CD4-positive, alpha-beta T cell treated with Interleukin-17A for 1 hour (primary cell): ENCODE measurements at places on chromosomes 12 and 14.
A peak's percentile ranks its signal among the peaks of the same experiment; 100 is the strongest.

DNA sequence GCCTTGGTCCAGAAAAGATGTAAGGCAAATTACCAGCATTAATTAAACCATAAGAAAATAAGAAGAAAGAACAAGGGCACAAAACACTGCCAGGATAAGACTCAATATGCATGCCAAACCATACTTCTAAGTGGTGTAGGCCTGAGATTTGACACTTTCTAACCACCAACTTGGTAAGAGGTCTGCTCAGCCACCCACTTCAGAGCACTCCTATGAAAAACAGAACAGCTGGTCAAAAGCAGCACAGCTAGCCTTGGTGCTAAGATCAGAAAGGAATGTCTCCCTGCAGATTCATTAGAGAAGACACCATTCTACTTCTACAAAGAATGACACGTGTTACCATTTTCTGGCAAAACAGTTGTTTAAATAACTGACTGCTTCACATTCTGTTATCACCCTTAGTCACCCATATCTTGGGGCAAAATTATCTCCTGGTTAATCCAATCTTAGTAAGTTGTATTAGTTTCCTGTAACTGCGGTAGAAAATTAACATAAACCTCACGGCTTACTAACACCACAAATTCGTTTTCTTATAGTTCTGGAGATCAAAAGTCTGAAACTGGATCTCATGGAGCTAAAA, 13.2 kb downstream of the RPS6KA5 start:
- peak; percentile 28 for DNase-seq

DNA sequence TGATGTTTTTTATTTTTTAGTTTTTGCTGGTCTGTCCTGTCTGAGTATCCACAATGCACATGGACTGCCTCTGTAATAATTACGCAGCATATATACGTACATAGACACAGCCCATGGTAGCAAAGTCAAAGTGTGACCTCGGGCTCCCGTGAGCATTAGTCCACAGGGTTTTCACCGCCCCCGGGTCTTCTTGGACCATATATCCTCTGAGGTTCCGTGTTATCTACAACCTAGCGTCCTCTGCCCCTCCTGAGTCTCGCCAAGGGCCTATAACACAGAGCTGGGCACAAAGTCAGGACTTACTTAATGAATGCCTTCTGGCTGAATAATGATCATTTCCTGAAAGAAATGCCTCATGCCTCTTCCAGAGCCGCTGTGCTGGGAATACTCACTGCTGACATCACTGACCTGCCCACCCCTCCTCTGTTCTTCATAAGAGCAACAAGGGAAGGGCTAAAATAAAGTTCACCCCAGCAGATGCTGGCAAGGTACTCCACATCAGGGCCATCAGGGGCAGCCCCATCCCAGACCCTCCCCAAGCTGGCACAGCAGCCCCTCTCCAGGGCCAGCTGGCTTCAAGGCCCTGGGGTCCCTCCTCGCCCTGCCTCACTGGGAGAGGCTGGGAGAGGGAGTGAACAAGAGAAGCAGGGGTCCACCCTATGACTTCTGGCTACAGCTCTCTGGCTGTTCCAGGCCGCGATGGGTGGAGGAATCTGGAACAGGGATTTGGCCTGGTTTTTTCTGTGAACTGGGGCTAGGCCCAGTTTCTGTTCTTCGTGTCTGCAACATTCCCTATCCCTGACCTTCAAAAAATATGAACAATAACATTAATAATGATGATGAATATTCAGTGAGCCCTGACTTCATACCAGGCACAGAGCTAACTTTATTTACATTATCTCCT, 7.9 kb downstream of the HDAC7 start:
- DNase-seq, result no peak

GRCh38 chr12:123021688-123022604, 41.5 kb downstream of the ARL6IP4 start:
- DNase-seq, result no peak

DNA sequence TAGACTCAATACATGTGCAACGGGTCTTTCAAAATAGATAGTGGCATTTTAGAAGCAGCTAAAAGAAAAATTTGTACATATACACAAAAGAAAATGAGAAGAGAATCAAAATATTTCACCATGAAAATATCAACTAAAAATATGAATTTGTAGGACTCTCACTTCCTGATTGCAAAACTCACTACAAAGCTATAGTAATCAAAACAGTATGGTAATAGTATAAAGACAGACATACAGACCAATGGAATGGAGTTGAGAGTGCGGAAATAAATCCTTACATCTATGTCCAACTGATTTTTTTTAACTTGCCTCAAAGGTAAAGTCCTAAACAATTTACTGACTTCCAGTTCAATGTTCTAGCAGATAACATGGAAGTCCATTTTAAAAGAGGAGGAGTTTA, 13.1 kb downstream of the C2CD5 start:
- no peak for DNase-seq

DNA sequence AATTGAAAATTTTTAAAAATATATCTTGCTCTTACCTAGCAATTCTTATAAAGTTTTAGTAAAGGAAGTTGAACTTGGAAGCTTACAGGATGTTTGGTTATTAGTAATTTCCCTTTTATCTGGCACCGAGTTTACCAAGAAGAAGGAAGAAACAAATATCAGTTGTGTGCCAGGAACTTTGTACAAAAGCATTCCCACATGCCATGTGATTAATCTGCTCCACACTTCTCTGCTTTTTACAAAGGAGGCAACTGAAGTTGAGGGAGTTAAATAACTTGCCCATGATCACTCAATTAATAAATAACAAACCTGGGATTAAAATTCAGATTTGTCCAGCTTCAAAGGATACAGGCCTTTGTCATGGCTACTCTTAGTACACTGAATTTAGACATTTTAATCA, 122.5 kb upstream of the BCAT1 start:
- DNase-seq, result no peak

- peak; percentile 53 for DNase-seq
Measured at GRCh38 chr14:30656190-30656632, 34.1 kb downstream of the SCFD1 start.

GRCh38 chr14:103828315-103828967, 18.9 kb downstream of the PPP1R13B start:
- no peak for DNase-seq

DNA sequence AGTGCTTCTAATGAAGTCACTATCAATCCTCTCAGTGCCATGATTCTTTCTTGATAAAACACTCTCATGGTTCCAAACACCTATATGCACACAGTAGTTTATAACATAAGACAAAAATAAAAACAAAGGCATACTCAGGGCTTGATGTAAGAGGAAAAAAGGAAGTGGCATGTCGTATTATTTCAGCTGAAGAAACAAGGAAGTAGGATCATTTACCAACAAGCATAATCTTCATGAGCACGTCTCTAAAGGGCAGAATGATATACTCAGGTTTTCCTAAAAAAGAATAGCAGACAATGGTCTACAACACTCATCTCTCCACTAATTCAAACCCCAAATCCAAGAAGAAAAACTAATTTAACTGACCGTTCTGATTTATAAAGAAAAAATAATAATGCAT, 33.9 kb downstream of the NUMB start:
- DNase-seq, result no peak

GRCh38 chr12:92745856-92746550, 43.2 kb downstream of the PLEKHG7 start:
- DNase-seq, result no peak

- DNase-seq, result no peak
Measured at GRCh38 chr14:40347675-40348074, 915.4 kb upstream of the FBXO33 start.

GRCh38 chr14:94145902-94146527, 16.6 kb upstream of the IFI27L2 start:
- DNase-seq, result no peak

DNA sequence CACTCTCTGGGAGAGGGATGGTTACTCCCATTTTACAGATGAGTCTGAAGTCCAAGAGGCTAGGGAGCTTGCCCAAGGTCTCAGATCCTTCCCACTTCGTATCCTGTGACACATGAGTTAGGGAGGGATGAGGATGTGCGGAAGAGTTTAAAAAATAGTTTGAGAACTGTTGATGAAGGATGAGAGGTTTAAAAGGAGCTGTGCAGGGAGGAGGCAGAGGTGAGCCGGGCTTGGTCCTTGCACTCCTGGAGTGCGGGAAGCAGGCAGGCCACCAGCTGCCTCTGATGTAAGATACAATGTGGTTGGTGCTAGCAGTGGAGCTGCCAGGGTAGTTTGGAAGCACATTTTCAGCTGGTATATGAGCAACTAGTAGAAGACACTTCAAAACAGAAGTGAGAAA, 46.5 kb downstream of the TSPAN9 start:
- no peak for DNase-seq

GRCh38 chr12:8156845-8157244, at the start of gene ZNF705A:
Gene ZNF705A, plus strand, starts transcription at chr12:8157015. Its CDS starts 15,611 bp downstream, at chr12:8172626.
- peak; percentile 8 for DNase-seq

DNA sequence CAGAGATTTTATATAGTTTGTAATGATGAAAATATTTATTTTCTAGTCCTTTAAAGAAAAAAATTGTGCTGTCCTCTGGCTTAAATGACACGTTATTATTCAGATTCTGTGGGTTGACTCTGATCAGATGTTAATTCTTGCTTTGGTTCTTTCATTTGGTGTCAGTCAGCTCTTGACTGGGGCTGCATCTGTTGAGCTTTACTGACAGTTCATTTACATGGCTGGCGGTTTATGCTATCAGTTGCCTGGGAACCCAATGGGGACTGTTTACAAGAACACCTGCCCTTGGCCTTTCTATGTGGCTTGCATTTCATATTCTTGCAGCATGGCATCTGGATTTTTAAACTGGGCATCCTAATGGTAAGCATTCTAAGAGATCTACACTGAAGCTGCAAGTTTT, 667.1 kb upstream of the FBXO33 start:
- no peak for DNase-seq

- DNase-seq, result no peak
Measured at GRCh38 chr12:19421503-19422282, 17.6 kb upstream of the AEBP2 start.

DNA sequence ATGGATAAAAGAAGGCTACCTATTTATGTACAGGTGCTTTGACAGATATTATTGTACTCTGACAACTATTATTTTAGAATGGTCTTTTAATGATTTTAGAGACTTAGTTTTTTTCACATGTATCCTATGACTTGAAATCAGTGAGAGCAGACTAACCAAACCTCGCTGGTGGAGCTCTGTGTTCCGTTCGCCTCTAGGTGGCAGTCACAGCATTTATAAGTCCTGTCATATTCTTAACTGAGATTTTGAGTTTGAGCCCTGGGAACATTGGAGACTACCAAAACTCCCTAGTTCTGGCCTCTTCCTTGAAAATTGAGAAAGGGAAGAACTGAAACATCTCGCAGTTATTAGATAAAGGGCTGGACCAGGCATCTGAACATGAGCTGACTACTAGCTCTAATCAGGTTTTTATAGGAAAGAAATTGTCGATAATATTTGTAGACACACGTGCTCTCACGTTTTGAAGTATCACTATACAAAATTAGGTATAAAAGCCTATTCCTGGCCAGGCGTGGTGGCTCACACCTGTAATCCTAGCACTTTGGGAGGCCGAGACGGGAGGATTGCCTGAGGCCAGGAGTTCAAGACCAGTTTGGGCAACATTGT, 48.3 kb downstream of the TTLL5 start:
- DNase-seq, result peak; percentile 69

DNA sequence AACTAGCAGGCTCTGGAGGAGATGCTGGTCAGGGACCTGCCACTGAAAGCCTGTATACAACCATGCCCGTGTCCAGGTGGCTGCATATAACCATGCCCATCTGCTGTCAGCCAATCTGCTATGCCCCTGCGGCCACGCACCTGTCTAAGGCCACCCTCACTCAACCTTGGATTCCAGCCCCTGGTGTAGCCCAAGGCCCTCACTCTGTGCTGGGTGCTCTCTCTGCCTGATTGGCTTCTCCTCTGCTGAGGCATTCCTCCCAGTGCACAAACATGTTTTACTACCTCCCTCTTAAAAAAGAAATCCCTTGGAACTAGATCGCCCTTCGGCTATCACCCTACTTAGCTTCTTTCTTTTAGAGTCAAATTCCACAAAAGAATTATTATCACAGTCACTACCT, 45.5 kb downstream of the ZFP36L1 start:
- DNase-seq, result no peak

DNA sequence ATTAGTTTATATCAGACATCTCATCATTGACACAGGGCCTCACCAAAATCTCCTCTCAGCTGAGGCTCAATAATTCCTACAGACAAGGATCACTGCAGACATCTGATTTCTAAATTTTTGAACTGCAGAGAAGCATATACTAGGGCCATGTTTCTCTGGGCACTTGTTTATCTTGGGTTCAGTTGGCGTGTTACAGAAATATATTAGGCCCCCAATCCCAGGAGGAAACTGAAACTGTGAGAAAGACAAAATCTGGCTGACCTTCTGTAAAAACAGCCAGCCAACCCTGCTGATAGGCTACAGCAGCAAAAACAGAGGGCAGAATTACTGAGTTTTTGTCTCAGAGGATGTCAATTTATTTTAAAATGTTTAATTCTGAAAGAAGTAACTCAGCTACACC, 634.6 kb downstream of the ETNK1 start:
- no peak for DNase-seq

- no peak for DNase-seq
Measured at GRCh38 chr14:25026476-25027137, 23.3 kb downstream of the STXBP6 start.

DNA sequence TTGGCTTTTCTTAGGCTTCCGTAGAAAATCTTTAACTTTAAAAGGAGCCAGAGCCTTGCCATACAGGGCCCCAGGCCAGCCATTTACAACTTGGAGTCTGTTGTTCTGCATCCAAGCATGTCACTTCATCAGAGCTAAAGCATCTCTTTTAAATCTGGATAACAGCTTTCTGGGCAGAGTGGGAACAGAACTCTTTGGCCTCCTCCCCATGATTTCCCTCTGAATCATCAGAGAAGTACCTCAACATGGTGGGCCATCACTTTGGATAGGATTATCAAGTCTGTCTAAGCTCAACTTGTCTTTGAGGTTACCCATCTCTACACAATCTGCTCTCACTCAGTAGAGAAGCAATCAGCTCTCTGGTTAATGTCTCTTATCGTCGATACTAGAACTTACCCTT, 170.9 kb downstream of the SLC6A15 start:
- DNase-seq, result no peak

GRCh38 chr14:22998329-22999012, 11.5 kb downstream of the C14orf93 start:
- DNase-seq, result no peak

DNA sequence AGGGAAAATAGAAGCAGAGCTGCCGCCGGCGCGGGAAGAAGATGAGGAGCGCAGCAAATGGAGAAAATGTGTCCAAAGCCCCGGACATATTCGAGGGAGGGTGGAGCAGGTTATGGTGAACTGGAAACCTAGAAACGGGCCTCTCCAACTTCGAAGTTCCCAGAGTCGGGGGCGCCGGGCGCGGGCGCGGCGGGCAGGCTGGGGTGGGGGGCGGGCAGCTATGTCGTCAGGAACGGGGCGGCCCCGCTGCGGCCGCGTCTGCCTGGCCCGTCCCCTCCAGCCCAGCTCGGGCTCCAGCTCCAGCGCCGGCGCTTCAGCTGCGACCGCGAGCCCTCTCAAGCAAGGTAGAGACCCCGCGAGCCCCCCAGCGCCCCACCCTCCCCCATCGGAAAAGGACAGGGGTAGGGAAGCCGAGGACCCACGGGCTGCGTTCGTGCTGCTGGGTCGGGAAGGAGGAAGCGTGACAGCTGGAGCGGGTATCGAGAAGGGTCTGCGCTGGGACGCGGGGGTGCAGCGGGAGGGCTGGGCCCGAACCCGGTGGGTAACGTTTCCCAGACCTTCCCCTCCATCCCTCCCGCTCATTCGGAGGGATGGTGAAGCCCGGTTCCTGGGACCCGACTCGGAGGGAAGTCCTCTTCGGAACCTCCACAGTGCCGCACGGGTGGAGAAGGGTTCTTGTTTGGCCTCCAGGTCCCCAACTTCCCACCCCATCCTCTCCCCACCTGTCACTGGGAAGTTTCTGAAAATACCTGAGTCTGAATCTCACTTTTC, 1.0 kb downstream of the DGKA start:
- DNase-seq, result peak; percentile 36
